Left kidney (tissue), 8 donors: ENCODE measurements at places on chromosomes 12 and 14. TPM values are rescaled to one million over a fixed set of nuclear protein-coding genes. Genes with fewer than 3 reads are reported as not detected.

Gene DYRK2
- 27.4 TPM for polyA plus RNA-seq

Gene MEG3
- 218 TPM for polyA plus RNA-seq

Gene KLHL33
- 0.60 TPM for polyA plus RNA-seq

GRCh38 chr14:21987937-21988336 lies 314.3 kb upstream of the OR4E1 start:
- DNase-seq = peak; percentile 19

GRCh38 chr12:230925-231671 lies 17.1 kb upstream of the SLC6A12 start:
- DNase-seq = no peak

DNA sequence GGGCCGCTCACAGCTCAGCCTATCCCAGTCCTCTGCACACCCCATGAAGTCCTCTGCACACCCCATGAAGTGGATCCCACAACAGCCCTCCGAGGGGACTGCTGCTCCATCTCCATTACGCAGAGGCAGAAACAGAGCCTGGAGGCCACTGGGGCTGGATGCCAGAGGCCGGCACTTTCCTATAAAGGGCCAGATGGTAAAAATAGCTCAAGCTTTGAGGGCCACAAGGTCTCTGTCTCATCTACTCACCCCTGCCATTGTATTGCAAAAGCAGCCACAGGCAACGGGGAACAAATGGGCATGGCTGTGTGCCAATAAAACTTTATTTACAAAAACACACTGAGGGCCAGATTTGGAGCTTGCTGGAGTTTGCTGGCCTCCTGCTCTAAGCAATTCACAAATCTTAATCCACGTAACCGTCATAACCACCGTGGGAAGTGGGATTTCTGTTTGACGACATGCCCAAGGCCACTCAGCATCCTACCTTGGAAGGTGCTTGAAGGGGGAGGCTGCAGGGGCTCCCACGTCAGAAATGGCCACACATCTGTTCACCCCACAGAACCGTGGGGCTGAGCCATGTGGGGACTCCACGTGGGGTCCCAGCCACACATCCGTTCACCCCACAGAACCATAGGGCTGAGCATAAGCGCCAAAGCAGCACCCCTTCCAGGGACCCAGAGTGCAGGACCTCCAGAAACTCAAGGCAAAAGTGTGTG lies 92.0 kb downstream of the NCOR2 start:
- DNase-seq = no peak

- no peak for DNase-seq
Observed at GRCh38 chr12:62078020-62078419, 182.2 kb upstream of the USP15 start.

- no peak for DNase-seq
Observed at GRCh38 chr14:90400904-90401561, 4.2 kb downstream of the CALM1 start.

- no peak for DNase-seq
Observed at GRCh38 chr12:13087766-13088165, 15.7 kb downstream of the GSG1 start.

DNA sequence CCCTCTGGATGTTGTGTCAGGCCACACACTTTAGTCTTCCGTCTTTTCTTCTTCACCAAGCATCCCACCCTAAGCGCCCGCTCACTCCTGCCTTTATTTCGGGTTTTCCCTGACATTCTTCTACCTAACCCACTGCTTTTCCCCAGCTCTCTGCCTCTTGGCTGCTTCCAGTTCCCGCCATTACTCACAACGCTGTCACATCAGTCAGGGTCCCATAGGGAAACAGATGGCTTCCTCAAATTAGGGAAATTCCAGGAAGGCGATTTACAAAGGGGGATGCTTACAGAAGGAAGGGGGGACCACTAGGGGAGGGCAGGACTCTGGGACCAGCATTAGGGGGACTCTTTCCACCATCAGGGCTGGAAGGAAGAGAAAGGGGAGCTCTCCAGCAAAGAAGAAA lies 9.2 kb upstream of the PPP1R13B start:
- DNase-seq = no peak

DNA sequence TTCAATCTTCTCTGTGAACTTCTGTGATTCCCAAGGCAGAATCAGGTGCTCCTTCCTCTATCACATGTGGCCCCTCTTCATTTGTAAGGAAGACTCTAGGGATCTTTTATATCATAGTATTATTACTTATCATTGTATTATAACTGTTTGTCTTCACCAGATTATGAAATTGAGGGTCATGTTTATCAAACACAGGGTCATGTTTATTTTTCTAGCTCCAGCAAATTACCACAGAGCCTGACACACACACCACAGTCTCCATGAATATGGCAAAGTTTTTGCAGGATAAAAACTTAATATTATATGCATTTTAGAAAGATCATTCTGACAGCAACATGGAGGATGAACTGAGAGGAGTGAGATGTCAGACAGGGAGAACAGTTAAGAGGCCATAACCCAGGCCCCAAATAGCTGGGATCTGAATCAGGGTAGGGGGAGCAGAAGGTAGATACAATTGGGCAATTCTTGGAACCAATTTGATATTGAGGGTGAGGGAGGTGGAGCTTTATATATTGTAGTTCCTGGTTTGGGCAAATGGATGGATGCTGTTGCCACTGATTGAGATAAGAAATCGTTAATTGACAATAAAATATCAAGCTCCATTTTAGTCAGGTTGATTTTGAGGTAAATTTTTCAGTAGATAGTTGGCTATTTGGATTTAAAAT lies 130.7 kb downstream of the DHRS2 start:
- DNase-seq = no peak

DNA sequence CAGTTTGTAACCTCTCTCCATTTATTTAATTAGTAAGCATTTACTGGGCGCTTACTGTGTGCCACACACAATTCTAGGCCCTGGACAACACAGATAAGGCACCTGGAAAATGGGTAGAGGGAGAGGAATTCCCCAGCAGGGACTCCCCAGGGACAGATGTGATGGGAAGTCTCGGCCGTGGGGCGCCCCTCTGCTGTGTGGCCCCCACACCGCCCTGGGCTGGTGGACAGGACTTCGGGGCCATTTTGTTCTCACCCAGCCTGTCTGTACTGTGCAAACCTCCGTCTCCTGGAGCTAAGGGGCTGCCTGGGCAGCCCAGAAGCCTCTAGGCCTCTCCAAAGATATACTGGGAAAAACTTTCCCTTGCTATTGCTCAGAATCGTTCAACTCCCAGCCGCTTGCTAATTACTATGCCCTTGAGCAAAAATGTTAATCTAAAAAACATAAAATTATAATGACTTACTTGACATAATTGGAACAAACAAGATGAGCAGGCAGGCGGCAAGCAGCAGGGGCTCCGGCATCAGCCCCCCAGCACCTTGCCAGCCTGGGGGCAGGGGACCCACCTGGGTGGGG lies 64.4 kb upstream of the NCOR2 start:
- DNase-seq = no peak

DNA sequence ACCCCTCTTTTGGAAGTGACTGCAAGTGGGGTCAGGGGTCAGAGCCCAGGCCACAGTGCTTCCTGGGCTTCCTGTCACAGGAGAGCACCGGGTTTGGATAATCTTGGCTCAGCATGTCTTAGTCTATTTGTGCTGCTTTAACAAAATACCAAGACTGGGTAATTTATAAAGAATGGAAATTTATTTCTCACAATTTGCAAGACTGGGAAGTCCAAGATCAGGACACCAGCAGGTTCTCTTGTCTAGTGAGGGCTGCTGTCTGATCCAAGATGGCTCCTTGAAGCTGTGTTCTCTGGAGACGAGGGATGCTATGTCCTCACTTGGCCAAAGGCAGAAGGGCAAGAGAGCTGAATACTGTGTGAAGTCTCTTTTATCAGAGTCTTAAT lies 74.1 kb downstream of the RIN3 start:
- no peak for DNase-seq

DNA sequence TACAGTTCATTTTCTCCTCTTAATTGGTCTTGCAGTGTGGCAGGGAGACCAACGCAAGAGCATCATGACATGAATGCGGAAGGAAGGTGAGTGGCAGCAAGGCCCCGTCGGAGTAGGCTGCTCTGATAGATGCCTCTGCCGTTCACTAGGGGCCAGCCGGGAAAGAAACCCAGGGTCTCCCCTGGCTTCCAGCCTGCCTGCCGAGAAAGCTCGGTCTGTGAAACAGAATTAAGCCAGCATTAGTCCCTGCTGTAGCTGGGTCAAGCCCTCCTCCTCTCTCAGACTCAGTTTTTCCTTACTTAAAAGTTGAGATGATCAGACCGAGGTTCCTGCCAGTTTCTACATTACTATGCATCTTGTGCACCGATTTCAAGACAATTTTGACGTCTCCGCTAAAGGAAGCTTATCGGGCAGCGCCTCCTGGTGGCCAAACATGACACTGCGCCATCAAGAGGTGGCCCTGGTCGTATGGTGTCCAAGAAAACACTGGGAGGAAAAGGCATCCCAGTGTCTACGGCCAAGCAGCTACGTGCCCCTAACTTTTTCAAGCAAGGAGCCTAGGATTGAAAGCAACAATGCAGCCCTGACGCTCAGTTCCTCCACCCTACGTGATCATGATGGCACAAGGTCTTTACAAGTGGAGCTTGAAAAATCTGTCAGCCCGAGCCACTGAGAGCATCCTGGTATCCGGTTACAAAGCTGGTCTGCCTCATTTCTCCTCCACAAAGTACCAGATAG lies 131.6 kb downstream of the KSR2 start:
- DNase-seq = peak; percentile 73
